HS-27A (cell line): ENCODE measurements at places on chromosomes 13 and 19.
A peak's percentile ranks its signal among the peaks of the same experiment; 100 is the strongest.

- no peak for DNase-seq
These were observed 539.6 kb upstream of the SLITRK5 start for GRCh38 chr13:87131611-87132010.

- DNase-seq = no peak
These were observed 8.7 kb downstream of the ZNF529 start for GRCh38 chr19:36564391-36564790.

- no peak for DNase-seq
These were observed 463.4 kb upstream of the ZNF507 start for GRCh38 chr19:31881988-31882387.

DNA sequence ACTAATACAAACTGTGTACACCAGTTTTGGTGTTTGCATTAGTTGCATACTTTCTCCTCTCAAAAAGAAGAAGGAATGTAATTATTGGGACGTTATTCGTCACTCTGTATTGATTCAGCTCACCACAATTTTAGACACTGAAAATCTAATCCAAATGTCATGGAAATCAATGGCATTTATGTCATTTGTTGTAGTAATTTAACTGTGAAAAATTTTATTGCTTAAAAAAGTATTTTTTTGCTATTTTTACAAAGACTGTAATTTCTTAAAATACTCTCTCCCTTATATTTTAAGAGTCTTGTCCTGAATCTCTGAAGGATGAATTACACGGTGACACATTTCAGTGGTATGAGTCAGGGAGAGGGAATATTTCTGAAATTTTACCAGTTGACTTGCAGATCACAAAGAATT, 2117.6 kb downstream of the PCDH9 start:
- peak; percentile 58 for DNase-seq

DNA sequence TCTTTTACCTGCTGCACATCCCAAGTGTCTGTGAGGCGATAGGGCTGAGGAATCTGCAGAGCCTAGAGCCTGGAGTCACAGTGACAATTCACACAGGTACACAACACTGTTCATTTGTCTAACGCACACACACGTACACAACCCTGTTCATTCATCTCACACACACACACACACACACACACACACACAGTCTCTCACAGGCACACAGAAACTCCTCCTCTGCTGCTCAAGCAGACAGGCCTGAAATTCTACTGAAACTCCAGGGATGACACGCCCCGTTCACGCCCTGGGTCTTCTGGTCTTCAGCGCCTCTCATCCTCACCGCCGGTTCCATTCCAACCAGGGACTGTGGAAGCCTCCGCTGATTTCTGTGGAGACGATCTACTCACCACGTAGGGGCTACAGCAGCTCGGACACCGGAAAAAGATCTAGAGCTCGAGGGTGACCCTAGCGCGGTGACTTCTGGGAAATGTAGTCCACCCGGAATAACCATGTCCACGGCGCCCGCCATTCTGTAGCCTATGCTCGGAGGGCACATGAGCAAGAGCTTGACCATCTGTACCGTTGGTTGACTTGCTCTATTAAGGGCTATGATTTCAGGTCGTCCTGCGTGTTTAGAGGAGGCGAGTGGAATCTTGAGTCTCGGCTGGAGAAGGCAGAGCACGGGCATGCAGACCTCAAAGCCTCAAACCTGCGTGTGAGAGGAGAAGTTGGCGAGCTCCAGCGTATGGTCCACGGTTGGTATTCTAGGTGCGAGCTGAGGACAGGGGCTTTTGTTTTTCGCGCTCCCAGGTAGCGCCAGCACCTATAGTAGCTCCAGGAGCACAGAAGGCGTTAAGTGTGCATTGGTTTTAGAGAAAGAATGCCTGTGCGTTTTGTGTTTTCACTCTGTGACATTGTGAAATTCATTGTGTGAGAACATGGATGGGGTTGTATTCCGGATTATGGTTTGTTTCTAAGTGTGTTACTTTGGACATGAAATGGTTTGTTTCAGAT, 33.4 kb downstream of the ZNF45 start:
- peak; percentile 83 for DNase-seq

GRCh38 chr19:30437869-30438268, 65.7 kb downstream of the ZNF536 start:
- no peak for DNase-seq

GRCh38 chr13:41193469-41193868, 900 bp downstream of the KBTBD7 start:
- no peak for DNase-seq

DNA sequence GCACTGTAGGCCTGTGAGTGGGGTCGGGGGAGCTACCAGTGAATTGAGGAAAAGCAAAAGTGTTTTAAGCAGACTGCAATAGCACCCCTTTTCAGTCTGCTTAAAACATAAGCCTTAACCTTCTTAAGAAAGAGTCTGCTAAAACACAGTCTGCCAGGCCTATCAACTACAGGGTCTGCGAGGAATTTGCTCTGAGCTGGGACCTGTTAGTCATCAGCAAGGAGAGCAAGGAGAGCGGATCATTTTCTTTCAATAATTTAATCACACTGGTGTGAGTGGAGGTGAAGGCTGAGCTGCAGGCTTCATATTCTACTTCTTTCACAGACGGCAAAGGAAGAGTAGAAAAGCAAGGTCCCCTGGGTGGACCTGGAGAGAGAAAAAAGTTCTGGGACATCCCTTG, 342.7 kb downstream of the ENOX1 start:
- no peak for DNase-seq

- no peak for DNase-seq
These were observed 1608.8 kb upstream of the PCDH20 start for GRCh38 chr13:63024458-63024857.

DNA sequence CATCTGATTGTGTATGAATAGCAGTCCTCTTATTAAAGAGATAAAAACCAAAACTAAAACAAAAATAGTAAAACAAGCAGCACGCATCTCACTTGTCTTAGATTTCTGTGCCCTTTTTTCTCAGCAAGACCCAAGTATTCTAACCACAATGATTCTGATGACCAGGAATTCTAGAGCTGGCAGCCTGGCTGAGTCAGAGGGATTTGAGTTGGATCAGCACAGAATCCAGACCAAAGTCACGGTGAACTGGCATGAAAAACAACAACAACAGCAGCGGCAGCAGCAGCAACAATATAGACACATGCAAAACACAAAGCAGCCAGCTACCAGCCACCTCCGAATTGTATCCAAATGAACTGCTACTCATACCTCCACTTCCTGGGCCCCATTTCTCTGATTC, 360.5 kb downstream of the KCNRG start:
- peak; percentile 20 for DNase-seq

- no peak for DNase-seq
These were observed 9.8 kb downstream of the ATP13A1 start for GRCh38 chr19:19653597-19654147.

GRCh38 chr19:33781996-33782395, 14.7 kb upstream of the KCTD15 start:
- DNase-seq = no peak

DNA sequence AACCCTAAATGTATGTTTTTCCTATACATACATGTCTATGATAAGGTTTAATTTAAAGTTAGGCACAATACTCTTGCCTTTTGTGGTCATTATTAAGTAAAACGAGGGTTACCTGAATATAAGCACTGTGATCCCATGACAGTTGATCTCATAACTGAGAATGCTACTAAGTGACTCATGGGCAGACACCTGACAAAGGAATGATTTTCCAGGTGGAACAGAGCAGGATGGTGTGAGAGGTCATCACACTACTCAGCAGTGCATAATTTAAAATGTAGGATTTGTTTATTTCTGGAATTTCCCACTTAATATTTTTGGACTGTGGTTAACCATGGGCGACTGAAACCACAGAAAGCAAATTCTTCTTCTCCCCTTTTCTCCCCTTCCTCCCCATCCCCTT, 178.9 kb downstream of the UGGT2 start:
- no peak for DNase-seq

GRCh38 chr19:1882786-1883692, 2.3 kb downstream of the ABHD17A start:
- no peak for DNase-seq

DNA sequence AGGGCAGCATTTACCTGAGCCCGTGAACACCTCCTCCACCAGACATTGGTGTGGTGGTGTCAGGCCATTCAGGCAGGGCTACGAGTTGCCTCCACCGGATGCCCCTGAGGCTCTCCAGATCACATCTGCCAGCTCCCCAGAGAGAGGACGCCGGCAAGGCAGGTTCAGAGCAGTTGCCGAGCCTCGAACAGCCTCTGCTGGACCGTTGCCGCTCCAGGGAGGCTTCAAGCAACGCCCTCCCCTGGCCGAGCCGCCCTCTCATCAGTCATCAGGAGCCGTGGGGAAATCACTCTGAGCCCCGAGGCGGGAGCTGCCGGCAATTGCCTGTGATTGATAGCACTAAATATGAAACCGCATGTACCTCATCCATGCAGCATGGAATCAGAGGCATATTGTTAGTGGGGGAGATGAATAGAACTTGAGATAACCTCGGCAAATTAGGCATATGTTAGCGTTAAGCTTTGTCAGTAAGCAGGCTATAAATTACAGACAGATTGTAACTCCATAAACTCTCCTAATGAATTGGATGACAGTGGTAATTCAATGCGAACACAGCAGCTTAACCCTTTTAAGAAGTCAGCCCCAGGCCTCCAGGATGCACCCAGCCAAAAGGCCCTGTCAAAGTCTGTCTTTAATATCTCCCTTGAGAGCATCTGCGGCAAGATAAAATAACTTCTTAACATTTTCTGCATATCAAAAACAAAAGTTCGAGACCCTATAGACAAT, 29.8 kb upstream of the SPACA7 start:
- DNase-seq = no peak

- no peak for DNase-seq
These were observed 24.9 kb downstream of the RCBTB1 start for GRCh38 chr13:49560270-49561061.

- DNase-seq = no peak
These were observed 49.3 kb downstream of the B3GLCT start for GRCh38 chr13:31248965-31249539.

DNA sequence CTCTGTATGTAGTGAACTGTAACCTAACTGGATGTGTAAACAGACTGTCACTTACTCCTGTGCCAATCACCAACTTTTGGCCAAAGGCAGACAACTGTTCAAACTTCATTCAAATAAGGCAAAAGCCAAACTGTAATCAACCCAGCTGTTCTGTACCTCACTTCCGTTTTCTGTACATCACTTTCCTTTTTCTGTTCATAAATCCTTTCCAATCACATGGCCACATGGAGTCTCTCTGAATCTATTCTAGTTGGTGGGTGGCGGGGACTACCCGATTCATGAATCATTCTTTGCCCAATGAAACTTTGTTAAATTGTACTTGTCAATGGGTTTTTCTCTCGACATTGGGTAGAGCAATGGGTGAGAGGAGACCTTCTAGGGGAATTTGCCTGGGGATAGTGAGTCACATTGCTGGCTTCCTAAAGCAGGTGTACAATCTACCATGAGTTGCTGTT, 178.3 kb upstream of the RFC3 start:
- DNase-seq = no peak

- no peak for DNase-seq
These were observed 42.0 kb upstream of the NFIC start for GRCh38 chr19:3324405-3324856.

DNA sequence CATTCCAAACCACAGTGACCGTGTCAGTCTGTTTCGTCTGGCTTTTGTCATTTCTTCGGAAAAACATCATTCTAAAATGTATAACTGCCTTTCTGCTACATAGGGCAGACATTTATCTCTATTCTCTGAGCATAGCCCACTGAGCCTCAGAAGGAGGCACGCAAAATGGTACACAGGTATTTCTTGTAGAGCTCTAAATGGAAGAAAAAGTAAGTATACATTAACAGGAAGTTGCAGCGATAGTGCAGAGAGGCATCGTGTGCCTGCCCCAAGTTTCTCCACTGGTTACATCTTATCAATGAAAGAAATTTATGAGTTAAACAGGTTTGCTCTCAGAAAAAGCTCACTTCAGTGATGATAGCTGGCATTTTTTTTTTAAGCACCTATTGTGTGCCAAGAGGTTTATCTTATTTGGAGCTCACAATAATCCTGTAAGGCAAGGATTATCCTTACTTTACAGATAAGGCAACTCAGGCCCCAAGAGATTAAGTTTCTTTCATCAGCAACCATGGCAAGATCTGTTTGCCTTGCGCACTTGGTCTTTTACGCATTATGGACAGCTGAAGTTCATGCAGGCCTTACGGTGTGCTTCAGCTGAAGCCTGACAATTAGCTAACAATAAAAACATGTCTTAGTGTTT, 1.2 kb upstream of the RCBTB2 start:
- no peak for DNase-seq

GRCh38 chr19:7612282-7613274, 16.8 kb downstream of the XAB2 start:
- DNase-seq = no peak

- DNase-seq = peak; percentile 62
These were observed 246.1 kb downstream of the DCT start for GRCh38 chr13:94233401-94233800.

GRCh38 chr13:30196025-30196424, 111.3 kb downstream of the KATNAL1 start:
- DNase-seq = no peak

- DNase-seq = no peak
These were observed 8.4 kb upstream of the VSTM2B start for GRCh38 chr19:29517412-29517811.

- no peak for DNase-seq
These were observed 14.2 kb downstream of the FBXO46 start for GRCh38 chr19:45716359-45717130.

- no peak for DNase-seq
These were observed at the start of gene SLC1A6 for GRCh38 chr19:14979476-14980255. TSS of gene SLC1A6 (minus strand) at chr19:14979864. CDS start at chr19:14972910, 6,954 bp downstream.

DNA sequence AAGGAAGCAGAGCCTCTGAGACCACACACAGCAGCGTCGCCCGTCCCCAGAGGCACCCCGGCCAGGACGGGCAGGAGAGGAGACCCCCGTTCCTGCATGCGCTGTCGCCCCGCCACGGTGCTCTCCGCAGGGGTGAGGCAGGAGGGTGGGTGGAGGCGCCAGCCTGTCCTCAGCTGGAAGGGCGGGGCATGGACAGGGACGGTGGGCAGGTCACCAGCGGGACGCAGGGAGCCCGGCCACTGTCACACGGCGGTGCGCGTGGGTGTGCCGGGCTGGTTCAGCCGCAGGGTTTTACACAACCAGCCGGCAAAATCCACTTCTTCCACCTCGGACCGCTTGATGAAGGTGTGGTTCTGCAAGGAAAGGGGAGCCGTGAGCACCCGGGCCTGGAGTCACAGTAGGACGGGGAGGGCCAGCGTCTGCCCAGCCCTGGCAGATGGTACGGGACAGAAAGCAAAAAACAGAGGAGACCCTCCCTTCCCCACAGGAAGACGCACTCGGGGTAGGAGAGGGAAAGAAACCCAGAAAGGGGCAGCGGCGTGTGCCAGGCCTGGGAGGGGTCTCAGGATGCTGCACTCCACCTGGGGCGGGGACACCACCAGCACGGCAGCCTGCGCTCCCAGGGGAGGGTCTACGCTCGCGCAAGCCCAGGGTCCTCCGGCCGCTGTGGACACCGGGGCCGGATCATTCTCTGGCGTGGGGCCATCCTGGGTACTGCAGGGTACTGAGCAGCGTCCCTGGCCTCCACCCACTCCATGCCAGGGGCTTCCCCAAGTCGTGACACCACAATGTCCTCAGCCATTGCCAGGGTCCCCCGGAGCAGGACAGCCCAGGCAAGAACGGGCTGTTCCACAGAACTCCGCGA, 23.9 kb upstream of the ZBTB7A start:
- no peak for DNase-seq
